ENCODE measurements at places on chromosomes 7 and 10.

DNA sequence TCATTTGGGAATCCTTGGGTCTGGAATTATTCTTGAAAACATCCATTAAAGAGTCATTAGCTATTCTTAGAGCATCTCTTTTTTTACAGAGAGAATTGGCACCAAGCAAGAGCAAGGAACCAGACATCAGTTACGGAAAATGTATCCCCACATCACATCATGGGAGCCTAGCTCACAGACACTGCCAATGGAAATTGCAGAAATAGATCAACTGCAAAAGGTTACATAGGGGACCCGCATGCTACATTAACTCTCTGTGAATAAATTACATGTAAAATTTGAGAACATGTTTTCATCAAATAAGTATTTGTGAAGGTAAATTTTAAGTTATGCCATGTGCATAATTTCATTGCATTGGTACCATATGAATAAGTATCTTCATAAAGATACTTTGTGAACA lies 224.8 kb downstream of the ZNF248 start:
- no peak for DNase-seq

DNA sequence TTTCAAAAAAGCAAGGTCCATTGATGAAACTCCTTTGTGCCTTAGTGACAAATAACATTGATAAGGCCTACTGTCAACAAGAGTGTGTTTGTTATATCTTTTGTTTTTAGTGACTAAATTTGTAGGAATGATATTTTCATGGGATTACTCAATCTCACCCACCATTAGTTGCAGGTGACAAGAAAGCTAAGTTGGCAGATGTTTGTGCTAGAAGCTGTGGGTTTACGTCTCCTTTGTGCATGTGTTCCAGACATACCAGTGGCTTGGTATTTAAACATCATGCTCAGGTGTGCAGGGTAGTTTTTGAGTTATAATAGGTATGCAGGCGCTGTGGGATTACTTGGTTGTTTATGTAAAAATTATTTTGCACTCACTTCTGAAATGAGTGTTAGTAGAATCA lies 178.6 kb downstream of the ANKRD30A start:
- no peak for DNase-seq

DNA sequence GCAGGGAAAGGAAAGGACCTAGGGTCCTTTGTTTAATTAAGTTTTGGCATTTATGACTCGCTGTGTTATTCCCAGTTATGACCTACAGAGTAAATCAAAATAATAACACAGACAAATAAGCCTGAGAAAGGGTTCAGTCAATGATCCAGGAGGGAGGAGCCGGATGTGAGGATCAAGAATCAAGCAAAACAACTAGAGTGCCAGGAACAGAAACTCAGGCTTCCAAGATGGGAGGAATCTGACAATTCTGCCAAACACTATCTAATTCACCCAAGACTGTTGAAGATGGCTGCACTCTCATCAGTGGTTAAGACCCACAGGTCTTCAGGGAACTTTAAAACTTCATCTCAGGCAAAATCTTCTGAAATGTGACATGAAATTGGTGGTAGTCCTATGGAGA lies 50.3 kb upstream of the PIP4K2A start:
- DNase-seq = no peak

GRCh38 chr10:75018251-75018650 lies 93.2 kb upstream of the SAMD8 start:
- DNase-seq = no peak

DNA sequence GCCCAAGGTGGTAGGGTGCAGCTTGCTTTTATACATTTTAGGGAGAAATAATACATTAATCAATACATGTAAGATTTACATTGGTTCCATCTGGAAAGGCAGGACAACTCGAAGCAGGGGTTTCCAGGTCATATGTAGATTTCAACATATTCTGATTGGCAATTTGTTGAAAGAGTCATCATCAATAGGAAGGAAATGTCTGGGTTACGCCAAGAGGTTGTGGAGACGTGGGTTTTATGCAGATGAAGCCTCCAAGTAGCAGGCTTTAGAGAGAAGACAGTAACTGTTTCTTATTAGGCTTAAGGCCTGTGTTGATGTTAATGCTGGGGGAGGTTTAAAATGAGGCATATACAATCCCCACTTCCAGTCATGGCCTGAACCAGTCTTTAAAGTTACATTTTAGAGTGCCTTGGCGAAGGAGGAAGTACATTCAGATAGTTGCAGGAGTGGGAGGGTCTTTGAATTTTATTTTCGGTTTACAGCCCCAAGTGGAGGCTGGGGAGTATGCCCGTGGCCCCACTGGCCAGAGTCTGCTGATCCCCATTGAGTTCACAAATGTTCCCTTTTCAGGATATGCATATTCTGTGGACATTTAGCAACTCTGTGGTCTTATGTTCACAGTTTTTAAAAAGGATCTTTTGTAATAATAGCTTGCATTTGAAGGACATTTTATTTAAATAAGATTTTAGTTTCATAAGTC lies 166.0 kb upstream of the GDF10 start:
- no peak for DNase-seq

DNA sequence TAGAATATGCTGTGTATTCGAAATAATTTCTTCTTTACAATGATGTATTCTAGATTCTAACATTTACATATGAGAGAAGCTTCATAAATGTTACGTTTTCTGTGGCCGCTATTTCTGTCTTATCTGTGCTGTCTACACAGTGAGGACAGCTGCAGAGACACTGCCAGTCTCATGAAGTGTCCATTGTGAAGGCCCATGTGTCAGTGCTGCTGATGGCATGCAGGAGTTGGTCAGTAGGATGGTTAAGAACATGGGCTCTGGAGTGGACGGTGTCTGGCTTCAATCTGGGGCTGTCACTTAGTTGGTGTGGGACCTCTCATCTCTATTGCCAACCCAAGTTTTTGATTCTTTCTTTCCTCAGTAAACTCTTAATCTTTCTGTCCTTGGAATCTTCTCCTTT lies 137.3 kb downstream of the SDK1 start:
- DNase-seq = no peak

DNA sequence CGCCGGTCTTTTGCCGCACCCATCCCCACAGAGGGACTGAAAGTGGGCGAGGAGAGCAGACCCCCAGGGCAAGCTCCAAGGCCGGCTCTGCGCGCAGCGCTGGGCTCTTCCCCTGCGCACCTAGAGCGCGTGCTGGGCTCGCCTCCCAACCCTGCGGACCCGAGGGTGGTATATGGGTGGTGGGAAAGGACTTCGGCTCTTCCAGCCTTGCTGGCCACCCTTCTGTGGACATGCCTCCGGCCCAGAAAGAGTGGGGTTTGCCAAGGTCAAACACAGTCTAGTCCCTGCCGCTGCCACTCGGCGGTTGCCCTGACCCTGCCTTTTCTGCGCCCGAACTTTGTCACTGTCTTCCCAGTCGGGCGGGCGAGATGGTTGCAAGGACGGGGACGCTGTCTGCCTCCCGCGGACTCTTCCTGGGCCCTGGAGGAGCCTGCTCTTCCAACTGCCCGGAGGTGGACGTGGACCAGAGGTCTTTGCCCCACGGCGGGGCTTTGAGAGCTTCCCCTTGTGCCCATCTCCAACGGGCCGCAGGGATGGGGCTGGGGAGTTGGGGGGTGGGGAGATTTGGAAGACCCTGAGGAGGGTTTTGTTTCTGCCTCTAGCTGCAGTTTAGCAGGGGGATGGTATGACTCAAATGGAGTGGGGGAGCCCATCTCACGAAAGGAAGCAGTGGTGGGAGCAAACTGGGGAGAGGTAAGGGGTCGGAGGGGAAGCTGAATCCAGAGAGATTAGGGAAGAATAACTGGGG lies 1.5 kb downstream of the ADCY1 start:
- DNase-seq = no peak

GRCh38 chr7:37577901-37578300 lies 105.7 kb upstream of the GPR141 start:
- DNase-seq = no peak

GRCh38 chr7:120431016-120431415 lies 158.0 kb downstream of the KCND2 start:
- DNase-seq = no peak

- no peak for DNase-seq
These were observed 240.0 kb downstream of the PHTF2 start for GRCh38 chr7:78038465-78039080.

DNA sequence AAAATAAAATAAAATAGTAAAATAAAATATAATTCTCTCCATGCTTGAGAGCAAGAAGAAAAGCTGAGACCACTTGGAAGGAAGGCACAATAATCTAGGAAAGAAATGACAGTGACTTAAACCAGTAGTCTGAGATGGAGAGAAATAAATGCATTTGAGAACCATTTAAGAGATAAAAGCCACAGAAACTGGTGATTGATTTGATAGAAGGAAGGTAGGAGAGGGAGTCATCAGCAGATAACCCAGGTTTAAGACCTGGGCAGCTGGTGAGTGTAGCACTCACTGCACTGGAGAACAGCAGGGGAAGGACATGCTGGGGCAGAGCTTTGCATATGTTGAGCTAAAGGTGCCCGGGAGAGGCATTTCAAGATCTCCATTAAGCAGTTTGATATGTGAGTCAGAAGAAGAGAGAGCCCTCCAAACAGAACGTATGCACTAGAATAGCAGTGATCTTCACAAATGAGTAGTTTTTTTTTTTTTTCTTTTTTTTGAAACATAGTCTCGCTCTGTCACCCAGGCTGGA lies 268.0 kb downstream of the DYNC1I1 start:
- DNase-seq = no peak

DNA sequence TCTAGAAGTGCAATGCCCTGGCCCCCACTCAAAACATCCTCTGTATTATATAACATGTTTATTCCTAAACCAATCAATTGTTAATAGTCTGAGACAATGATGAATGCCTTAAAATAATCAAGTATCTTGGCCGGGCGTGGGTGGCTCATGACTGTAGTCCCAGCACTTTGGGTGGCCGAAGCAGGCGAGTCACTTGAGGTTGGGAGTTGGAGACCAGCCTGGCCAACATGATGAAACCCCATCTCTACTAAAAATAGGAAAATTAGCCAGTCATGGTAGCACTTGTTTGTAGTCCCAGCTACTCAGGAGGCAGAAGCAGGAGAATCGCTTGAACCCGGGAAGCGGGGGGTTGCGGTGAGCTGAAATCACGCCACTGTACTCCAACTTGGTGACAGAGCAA lies 29.4 kb upstream of the CACNA2D1 start:
- no peak for DNase-seq

DNA sequence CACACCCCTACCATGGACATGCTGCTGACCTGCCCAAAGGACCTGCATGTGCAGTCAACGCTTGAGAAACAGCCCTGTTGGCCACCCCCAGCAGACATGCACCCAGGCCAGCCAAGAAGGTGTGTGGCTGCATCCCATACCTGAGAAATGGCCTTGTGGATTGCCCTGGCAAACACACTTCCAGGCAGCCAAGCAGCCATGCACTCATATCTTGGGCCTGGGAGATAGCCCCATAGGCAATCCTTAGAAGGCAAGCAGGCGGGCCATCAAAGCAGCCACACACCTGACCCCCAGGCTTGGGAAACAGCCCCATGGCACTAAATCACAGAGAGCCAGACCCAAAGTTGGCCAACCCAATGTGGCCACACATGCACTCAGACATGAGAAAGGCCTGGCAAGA lies 4.9 kb upstream of the AKR1B1 start:
- DNase-seq = no peak

DNA sequence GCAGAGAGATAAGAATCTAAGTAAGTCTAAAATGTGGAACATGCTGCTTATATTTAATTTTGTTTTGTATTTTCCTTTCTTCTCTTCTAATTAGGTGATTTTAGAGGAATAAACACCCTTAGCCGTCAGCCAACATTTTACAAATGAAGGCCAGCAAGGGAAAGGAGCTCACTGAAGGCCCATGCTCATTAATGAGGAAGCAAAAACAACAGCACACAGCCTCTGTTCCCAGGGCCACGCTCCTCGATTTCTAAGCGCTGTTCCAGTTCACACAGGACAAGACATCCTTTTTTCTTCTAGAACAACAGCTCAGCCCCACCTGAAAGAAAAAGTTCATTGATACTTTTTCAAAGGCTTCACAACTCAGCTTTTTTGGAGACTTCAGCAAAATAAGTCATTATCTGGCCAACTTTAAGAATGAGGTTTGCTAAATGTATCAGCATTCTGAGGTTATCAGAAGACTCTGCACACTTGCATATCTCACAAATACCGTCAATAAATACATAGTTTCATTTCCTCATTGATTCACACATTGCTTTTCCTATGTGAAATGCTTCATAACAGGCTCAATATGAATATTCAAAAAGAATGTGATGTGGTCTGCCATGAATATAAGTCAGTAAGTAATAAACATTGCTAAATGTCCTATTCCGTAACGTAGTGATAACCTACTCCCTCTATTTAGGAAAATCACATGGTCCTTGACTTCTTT lies 34.8 kb upstream of the SFMBT2 start:
- DNase-seq = no peak

DNA sequence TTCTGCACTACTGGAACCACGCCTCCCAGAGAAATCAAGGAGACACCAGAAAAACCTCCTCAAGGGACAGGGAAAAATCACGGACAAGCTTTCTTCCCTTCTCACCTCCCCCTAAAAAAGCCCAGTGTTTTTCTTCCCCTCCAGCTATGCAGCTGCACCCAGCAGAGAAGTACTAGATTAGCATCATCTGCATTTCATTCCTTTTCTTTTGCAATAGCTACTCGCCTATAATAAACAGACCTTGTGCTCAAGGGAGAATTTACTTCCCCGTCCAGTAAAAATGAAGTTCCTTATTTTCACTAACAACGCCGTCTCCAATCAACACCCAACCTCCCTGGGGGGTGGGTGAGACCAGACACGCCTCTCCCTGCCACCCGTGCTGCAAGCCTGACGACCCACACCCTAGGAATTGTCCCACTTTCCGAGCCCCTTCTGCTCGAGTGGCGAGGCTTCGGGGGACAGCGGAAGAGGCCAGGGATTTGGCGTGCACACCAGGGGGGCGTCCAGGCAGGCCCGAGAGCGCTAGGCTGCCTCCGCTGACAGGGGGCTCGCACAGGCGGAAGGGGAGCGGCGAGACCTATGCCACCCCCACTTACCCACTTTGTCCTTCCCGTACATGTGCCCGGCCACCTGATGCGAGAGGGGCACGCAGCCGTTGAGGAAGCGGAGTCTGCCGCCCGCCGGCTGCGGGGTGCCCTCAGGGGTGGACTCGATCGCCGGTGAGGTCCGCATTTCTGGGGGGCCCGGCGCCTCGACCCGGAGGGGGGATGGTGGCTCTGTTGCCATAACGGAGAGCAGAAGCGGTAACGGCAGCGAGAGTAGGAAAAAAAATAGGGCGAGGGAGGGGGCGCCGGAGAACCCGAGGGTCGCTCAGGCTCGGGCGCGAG lies 625 bp downstream of the IPMK start:
- peak; percentile 5 for DNase-seq

- DNase-seq = no peak
These were observed 163.5 kb downstream of the MBL2 start for GRCh38 chr10:52609071-52609470.

DNA sequence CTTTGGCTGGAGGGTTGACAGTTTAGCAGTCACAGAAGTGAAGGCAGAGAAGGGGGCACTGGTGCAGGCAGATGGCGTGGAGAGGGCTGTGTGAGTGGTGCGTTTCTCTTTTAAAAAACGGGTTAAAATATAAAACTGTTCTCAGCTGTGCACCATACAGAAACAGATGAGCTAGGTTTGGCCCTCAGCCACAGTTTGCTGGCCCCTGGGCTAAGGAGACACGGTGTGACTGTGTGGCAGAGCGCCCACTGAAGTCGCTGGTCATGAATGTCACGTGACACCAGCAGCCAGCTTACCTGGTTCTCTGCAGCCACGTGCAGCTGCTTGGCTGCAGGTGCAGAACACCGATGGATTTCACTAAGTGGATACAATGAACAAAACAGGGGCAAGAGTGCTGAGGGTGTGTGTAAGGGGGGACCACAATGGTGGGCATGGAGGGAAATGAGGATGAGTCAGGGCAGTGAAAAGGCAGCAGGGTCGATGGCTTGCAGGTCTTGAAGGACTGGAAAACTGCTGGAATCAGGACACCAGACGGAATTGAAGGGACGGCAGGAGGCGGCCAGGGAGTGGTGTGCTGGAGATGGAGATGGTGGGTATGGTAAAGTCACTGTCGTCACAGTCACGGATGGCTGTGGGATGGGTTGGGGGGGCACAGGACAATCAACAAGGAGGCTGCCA lies 7.4 kb downstream of the ZNF746 start:
- DNase-seq = no peak

Data from stimulated activated CD4-positive, alpha-beta T cell treated with anti-CD3 and anti-CD28 coated beads, Interleukin-2, amount 100 ng/mL, for 4 hours (primary cell).